RWPE2 (cell line): ENCODE measurements at places on chromosomes 7 and 10.

DNA sequence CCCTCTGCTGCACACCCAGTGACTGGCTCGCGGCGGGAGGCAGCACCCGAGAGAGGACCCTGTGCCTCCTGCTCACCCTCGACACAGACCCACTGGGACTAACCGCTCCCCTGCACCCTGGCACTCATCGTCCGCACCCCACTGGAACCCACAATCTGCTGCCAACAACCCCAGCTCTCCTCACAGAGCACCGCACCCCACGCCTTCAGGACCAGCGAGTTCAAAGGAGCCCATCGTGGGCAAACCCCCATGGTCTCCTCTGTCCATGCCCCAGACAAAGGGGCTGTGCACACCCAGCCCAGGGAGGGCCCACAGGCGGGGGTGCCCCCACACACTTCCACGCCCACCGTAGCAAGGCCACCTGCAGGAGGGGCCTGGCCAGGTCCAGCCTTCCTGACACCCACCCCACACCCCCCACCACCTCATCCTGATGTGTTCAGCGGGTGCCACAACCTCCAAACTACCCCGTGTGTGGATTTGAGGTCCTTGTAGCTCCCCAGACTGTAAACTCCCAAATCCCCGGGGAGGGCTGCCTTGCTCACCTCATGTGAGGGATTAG, 14.0 kb downstream of the RASGEF1A start:
- no peak for DNase-seq

GRCh38 chr10:4541292-4541691, 284.7 kb upstream of the AKR1E2 start:
- peak; percentile 68 for DNase-seq

DNA sequence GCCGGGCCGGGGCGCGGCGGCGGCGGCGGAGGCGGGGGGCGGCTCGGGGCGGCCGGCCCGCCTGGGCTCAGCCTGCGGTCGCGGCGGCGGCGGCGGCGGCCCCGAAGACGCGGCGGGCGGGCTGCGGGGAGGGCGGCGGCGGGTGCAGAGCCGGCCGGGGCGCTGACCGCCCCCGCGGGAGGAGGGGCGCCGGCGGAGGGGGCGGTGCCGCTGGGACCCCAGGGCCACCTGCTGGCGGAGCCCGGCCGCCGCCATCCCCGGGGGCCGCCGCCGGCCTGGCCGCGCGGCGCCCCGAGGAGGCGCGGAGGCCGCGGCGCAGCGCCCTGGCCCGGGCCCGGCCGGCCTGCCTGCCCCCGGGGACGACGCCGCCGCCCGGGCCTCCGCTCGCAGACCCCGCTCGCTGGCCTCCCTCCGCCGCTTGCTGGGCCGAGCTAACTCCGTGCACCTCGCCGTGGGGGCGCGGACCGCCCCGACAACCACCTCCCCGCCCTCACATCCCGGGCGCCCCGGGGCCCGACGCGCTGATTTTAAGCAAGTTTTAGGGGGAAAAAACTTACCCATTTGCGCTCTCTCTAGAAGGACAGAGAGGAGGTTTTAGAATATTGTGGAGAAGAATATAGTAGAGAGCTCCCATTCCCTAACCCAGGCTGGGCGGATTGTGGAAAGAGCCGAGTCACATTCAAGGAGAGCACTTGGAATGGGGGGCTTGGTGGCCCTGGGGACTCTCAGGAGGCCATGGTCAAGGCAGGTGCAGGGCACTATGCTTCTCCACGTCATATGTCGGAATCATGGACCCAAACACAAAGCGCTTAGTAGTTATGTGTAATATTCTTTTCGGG, at the start of gene BEND7:
TSS of gene BEND7 (minus strand) at position 140 of the 839 bp plus-strand sequence. CDS start 481 bp downstream, outside the sequence.
- DNase-seq: no peak

DNA sequence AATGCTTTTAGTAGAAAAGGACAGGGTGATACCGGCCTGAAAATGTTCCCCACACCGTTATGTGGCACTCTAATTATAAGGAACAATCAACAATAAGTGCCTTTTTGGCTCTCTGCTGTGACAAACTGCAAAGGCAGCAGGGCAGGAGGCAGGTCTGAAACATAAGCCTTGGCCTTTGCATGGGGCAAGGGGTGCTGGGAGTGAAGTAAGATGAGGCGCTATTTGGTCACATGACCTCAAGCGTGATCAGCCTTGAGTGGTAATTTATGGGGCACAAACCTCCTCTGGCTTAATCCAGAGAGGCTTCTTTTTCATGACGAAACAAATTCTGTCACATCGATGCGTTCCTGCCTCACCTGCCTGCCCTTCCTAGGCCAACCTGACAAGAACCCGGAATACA, 202.7 kb downstream of the TAX1BP1 start:
- DNase-seq: no peak

DNA sequence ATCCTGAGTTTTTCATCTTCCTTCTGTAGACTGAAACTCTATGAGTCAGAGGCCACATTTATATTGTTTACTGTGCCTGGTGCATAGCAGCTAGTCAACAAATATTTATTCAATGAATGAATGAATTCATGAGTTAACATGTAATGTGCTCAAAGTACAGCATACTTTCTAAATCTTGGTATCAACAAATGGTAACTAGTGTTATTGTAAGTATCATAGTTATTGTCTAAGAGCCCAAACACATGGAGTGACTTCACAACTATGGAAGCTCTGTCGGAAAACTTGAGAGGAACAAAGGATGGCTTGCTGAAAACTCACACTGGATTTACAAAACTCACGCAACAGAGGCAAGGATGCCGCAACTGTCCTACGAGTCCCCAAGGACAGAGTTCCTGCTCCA, 35.9 kb downstream of the DENND2A start:
- no peak for DNase-seq

- DNase-seq: no peak
Measured at GRCh38 chr7:46383605-46384004, 462.5 kb upstream of the IGFBP3 start.

- DNase-seq: no peak
Measured at GRCh38 chr10:72355214-72355555, 466 bp upstream of the DNAJB12 start.

GRCh38 chr7:118590107-118590506, 365.6 kb downstream of the ANKRD7 start:
- DNase-seq: no peak

- no peak for DNase-seq
Measured at GRCh38 chr7:95927756-95928155, 155.4 kb downstream of the DYNC1I1 start.

DNA sequence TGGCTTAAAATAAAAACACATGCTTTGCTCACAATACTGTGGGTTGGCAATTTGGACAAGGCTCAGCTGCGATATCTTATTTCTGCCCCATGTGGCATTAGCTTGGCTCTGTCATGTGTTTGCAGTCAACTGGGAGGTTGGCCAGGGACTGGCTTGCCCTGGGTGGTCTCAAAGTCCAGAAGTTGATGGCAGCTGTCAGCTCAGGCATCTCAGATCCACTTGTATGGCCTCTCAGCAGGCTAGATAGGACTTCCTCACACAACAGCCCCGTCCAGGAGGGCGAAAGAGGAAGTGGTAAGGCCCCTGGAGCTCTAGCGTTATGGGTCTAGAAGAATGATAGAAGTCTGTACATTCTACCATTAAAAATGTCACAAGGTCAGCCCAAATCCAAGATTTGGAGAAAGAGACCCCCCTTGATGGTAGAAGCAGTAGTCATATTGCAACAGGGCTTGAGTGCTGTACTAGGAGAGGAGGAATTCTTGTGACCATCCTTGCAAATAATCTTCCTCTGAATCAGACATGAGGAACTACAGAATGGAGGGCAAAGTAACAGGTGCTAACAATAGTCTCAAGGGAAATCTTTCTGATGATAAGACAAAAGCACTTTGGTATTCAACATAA, 166.2 kb downstream of the FAM107B start:
- no peak for DNase-seq

DNA sequence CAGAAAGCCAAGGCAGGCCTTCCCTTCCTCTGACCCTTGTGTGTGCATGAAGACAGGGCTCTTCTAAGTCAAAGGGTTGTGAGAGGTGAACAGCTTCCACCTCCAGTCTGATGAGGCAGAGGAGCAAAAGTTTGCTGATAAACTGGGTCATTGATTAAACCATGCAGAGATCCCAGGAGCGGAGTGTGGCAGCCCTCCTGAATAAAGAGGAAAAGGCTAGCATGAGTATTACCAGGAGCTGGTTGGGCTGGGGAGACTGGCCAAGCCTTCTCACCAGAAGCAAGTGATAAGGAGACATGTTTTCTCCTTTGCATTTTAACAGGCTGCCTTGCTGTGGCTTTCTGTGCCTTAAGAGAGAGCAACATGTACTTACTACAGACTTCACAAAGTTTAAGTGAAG, 10.2 kb downstream of the LMOD2 start:
- no peak for DNase-seq

DNA sequence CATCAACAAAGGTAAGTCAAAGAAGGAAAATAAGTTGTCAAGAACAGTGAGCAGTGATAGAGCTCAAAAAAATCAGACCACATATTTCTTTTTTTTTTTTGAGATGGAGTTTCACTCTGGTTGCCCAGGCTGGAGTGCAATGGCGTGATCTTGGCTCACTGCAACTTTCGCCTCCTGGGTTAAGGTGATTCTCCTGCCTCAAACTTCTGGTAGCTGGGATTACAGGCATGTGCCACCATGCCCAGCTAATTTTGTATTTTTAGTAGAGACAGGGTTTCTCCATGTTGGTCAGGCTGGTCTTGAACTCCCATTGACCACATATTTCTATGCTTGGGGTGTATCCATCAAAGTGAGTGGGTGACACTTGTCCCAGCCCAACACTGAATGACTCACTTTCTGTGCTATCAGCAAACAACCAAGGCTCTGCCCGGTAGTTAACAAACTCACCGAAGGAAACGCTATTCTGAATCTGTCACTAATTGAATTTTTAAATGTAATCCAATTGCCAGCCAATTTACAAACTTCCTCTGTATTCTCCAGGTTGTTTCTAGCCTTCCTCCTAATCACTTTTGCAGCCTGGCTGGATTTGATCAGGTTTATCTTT, 19.6 kb upstream of the SMNDC1 start:
- DNase-seq: no peak

- DNase-seq: no peak
Measured at GRCh38 chr7:156703773-156704482, 63.4 kb downstream of the RNF32 start.

DNA sequence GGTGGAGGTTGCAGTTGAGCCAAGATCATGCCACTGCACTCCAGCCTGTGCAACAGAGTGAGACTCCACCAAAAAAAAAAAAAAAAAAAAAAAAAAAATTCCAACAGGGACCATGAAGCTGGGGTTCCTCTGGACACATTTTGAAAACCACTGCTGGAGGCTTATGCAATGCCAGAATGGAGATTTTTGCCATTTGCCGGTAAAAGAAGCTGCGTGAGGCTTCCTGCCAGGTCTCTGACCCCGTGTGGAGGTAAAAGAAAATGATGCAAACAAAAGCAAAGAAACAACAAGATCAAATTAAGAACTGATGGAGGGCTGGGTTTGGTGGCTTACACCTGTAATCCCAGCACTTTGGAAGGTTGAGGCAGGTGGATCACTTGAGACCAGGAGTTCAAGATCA, 30.5 kb upstream of the PDZD8 start:
- no peak for DNase-seq

DNA sequence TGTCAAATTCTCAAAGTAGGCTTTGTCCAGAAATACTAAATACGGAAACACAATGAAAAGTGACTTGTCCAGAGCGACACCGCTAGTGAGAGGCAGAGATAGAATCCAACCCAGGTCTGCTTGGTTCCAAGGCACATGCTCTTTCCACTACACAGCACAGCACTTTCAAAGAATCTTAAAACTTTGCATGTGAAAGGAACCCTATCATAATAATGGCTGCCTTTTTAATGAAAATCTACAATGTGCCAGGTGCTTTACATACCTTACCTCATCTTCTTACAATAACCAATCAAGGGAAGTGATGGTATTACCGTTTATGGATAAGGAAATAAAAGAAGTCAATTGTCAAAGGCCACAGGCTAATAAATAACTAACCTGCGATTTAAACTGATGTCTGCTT, 2.6 kb downstream of the CHCHD3 start:
- DNase-seq: no peak

DNA sequence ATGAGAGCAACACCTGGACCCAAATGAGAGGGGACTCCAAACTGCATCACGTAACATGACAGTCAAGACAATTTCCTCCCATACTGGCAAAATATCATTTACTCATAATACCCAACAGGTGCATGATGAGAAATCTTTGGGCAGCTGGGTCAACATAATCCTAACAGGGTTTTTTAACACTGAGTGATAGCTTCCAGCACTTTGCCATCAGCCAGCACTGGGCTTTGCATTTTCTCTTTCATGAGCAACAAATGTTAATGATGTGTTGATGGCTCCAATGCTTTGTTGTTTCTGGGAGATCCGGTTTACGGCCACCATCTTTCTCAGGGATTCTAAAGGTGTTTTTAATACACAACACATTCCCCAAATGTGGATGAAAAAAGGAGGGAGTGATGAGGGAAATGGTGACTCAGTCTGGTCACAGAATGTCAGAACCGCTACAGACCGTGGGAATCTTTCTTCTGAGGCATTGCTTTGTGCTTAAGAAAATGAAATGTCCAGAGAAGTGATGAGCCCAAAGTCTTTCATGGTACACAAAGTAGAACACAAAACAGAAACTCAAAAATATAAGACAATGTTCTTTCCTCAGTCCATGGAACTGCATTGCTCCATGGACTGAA, 705.7 kb upstream of the IGFBP3 start:
- no peak for DNase-seq

- DNase-seq: no peak
Measured at GRCh38 chr10:131970946-131971345, 10.8 kb downstream of the BNIP3 start.
